T47D (cell line): ENCODE measurements at places on chromosomes 12 and 14.

- peak; percentile 84 for DNase-seq
These were observed 17.4 kb upstream of the GALNT16 start for GRCh38 chr14:69242311-69243224.

DNA sequence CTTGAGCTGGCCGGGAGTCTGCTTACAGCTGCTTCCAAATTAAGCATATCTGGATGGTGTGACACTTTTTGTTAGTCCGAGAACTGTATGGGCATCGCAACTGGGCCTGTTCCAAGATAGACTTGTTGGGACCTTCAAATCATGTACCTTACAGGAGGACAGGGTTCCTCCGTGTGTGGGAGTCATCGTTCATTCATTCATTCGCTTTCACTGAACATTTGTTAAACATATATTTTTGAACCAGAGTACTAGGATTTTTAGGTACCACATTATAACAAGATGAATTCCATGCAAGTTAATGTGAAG is 387 bp upstream of the IPO8 start:
- DNase-seq = no peak

DNA sequence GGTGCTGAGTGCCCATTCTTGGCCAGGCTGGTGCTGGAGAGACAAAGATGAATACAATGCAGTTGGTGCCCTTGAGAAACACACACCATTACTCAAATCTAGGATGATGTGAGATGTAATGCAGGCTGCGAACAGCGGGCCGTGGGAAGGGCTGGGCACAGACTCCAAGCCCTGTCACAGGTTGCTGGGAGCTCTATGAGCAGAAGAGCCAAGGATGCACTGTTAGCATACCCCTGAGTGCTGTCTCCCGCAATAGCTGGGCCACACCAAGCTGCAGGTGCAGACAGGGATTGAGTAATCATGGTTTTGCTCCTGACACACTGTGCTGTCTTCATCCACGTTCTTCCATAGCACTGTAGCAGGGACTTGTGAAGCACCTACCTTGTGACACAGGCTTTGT is 247.5 kb upstream of the CRY1 start:
- no peak for DNase-seq

DNA sequence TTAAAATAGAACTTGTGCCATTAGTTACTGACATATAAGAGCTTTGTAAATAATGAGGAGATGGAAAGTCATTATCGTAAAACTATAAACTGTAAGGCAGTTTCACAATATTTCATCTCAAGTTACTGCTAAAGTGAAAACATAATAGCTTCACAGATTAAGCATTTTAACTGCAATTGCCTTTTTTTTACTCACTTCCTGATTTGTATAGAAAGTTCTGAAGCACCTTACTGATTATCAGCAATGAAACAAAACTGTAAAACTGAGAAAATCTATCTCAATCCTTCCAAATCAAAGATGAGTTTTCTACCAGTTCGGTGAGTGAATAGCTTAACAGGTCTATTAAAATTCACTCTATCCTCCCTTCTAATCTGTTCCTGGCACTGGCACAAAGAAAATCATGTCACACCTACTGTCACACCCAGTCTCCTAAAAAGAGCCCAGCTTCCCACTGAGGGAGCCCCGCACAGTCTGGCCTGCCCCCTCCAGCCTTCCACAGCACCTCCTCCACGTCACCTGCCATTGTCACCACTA is 161.4 kb upstream of the ABCD2 start:
- no peak for DNase-seq
